ENCODE measurements at places on chromosomes 2 and 18. TPM values are rescaled to one million over a fixed set of nuclear protein-coding genes. Genes with fewer than 3 reads are reported as not detected.

The IHH gene
- total RNA-seq: 0.23 TPM

The CD302 gene
- total RNA-seq: 3.3 TPM

The MC5R gene
- not detected for total RNA-seq

The SCYGR4 gene
- total RNA-seq: not detected

The ABCG8 gene
- total RNA-seq: 0.03 TPM

The RAB6D gene
- not detected for total RNA-seq

The KIF5C gene
- total RNA-seq: 1.6 TPM

The MDH1B gene
- 0.85 TPM for total RNA-seq

The RBKS gene
- 2.2 TPM for total RNA-seq

The AGPS gene
- total RNA-seq: 68.7 TPM

The AFF3 gene
- 2.2 TPM for total RNA-seq

The CENPA gene
- total RNA-seq: 55.0 TPM

The ANKRD30BL gene
- total RNA-seq: not detected

The LRRTM1 gene
- total RNA-seq: not detected

The RNF25 gene
- 40.4 TPM for total RNA-seq

The G6PC2 gene
- not detected for total RNA-seq

All from Panc1 (cell line).